ENCODE measurements at places on chromosomes 7 and 10.

GRCh38 chr7:36506820-36507219, 117.2 kb downstream of the ANLN start:
- DNase-seq = no peak

DNA sequence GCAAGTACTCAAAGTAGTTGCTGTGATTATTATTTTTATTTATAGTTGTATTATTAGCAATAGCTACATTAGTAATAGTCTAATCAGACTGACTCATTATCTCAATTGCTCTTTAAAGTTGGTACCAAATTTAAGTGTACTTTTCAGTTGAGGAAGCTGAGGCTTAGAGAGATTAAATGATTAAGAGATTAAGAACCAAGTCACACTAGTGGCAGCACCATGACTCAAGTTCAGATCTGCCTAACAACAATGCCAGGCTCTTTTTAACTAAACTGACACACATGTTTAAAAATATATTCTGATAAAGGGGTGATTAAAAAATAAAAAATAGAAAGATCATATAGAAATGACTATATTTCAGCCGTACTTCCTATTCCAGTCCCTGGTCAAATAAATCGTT, 42.0 kb downstream of the FZD1 start:
- DNase-seq = no peak

DNA sequence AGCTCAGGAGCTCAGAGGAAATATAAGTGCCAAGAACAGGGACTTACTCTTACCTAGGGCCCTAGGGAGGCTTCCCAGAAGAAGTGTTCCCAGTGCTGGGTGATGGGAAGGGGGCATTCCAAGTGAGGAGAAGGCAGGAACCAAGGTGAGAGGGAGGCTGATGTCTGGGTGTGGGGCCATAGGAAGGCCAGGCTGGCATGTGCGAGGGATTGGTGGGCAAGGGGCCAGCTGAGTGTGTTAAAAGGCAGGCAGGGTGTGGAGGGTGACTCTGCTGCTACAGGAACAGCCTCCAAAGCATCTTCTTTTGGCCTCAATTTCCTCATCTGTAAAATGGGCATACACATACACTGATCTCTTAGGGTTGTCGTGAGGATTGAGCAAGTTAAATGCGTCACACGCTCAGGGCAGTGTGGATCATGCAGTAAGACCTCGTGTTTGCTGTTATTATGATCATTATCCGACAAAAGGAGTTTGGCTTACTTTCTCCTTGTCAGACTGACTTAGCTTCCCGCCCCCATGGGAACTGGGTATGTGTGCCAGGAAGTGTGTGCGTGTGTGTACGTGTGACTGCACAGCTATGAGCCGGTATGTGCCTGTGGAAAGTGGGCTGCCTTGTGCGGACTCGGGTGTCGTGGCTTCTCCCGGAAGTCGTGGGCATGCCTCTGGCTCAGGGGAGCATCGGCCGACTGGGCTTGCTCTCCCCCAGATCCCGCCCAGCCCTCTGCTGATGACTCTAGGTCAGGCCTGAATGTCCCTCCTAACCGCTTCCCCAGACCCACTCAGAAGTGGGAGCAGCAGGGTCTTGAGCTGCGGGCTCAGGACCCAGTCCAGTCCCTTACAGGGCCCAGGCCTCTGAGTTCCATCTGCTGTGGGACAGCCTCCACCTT, 59.6 kb downstream of the NEURL1 start:
- no peak for DNase-seq

DNA sequence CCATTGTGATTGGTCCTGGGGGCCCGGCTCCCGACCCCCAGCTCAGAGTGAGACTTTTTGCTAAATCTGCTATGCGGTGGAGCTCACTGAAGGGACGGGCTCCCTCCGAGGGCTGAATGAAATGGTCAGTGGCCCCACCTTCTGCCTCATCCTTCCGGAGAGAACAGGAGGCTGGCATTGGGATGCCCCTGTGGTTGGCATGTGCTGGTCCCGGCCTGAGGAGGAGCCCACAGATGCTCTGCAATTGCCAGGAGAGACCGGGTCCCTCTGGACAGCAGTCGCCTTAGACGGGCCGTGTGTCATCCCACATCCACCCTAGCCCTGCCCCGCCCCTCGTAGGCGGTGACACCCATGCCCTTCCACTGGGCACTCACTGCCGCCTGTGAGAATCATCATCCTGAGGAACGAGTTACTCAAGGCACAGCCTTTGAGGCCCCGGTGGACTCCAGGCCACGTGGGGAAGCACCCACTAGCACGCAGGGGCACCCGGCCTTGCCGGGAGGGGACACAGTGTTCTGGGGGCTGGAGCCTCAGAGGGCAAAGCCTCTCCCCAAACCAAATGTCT, 21.2 kb upstream of the DPYSL4 start:
- DNase-seq = no peak

GRCh38 chr10:71014021-71014805, 125.8 kb upstream of the PCBD1 start:
- DNase-seq = no peak

DNA sequence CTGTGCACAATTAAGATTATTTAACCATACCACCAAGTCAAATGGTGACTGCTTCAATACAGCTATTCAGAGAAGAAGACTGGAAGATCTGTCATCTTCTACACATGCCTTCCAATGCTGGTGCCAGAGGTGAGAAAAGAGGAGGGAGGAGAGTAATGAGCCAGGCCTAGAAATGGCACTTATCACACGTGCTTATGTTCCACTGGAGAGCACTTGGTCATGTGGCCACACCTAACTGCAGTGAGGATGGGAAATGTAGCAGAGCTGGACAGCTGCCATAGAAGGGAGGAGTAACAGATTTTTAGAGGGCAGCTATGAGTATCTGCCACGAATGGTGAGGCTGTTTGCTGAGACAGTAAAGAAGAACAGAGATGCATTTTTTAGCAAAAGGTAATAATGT, 77.1 kb downstream of the MPLKIP start:
- DNase-seq = no peak

DNA sequence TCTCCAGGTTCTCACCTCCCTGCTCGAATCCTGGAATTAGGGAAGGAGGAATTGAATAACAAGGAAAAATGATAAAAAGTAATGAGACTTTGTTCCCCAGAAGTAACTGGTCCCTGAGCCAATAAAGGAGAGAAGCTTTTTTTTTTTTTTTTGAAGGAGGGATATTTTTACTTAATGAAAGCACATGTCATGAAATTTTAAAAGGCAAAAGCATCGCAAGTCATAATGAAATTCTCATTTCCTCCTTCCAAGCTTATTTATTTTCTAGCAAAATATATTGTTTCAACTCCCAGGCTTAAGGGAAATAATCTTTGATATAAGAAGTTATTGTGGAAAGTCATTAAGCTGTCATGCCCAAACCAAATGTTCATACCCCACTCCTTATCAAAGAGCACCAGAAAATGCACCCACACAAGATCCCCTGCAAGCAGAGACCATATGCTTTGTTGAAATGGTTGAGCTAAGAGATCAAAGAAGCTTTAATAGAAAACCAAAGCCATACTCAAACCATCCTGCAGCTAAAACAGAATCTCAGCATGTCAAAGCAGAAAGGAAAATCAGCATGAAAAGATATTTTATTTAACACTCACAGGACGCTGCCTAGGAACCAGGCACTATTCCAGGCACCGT, 16.7 kb upstream of the ABCC2 start:
- DNase-seq = no peak

- no peak for DNase-seq
Observed at GRCh38 chr10:112195224-112195623, 11.7 kb upstream of the GPAM start.

DNA sequence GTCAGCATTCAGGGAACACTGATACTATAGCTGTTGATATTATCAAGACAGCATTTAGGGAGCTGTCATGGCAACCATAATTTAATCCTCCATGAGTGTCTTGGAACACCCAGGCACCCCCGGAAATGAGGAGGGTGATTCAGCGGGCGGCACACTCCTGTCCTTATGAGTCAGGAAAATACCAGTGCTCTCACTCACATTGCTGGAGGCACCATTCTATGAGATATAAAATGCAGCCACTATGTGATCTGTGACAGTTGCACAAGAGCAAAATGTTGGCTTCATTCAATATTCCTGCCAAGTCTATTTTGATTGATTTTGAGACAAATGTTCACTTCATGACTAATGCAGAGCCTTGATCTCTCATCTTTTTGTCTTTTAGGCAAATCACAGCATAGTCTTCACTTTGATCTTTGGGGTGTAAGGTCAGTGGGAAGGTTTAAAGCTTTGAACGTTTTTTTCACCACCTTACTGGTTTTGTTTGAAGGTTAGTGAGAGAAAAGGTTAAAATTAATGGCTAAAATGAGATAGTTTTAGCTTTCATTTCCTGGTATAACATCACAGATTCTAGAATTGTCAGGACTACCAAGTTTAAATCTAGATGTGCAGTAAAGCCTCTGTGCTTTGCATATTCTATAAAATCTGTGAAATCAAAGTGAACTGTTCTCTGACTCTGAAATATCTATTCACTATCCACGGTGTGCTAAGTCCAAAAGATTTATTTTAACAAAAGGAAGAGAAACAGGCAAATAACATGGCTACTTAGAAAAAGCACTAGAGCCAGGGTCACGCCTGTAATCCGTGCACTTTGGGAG, 12.4 kb upstream of the ARHGAP12 start:
- no peak for DNase-seq

- DNase-seq = no peak
Observed at GRCh38 chr7:68256295-68256694, 1259.7 kb downstream of the TYW1 start.

DNA sequence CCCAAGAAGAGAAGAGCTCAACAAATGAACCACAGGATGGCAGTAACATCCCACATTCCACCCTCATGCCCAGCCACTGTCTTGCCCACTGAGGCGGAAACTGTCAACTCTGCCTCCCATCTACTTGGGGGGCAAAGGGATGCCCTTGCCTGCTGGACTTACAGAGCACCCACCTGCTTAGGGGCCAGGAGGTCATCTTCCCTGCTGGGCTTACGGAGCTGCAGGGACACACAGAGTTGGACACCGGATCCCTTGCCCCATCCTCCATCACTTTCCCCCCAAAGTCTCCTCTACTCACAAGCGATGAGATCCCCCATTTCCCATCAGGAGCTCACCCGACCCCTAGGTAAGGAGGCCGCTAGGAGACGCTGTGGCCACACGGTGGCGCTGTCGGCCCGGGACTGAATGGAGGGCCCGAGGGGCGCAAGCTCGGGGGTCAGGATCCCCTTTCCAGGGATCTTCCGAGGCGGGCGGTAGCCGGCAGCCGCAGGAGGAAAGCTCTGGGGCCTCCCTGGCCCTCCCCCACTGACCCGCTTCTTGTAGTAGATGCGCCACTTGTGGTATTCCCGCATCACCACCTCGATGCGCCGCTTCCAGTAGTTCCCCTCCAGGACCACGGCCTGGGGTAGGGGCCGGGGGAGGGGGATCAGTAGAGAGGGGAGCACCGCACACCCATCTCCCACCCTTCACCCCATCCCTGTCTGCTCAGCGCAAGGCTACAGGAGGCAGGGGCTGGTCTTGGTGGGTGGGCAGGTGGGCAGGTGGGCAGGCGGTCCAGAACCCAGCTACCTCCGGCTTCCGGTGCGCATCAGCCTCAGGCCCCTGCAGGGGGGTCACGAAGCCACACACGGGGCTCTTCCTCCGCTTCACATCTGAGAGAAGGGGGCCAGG, 17.3 kb downstream of the MLXIPL start:
- peak; percentile 51 for DNase-seq

DNA sequence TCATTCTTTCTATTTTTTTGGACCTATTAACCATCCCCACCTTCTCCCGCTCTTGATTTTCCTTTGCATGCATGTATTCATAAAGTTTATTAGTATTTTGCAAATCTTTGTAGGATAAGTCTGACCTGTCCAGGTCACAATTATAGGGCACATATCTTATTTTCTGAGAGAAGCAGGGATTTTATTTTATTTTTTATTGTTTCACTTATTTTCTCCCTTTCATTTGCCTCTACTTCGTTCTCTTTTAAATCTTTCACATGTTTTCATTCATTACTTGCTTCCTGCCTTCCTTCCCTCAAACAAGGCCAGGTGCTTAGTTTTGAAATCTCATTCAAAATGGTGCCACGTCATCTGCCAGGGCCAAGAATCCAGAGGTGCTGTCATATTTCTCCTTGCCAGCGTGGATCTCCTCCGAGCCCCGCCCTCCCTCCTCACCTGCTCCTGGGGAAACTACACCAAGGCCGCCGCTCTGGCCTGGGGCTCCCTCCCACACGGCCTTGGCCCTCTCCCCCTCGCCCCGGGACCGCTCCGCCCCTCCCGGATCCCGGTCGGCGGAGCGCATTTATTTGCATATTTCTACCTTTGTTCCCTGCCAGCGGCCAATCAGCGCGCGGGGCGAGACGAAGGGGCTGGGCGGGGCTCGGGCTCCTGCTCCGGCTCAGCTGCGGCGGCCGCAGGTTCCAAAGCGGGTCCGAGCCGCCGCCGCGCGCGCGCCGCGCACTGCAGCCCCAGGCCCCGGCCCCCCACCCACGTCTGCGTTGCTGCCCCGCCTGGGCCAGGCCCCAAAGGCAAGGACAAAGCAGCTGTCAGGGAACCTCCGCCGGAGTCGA, at the start of gene TSPAN13:
TSS of gene TSPAN13 (plus strand) at position 654 of the 830 bp plus-strand sequence. CDS start 213 bp downstream, outside the sequence.
- DNase-seq = peak; percentile 30

DNA sequence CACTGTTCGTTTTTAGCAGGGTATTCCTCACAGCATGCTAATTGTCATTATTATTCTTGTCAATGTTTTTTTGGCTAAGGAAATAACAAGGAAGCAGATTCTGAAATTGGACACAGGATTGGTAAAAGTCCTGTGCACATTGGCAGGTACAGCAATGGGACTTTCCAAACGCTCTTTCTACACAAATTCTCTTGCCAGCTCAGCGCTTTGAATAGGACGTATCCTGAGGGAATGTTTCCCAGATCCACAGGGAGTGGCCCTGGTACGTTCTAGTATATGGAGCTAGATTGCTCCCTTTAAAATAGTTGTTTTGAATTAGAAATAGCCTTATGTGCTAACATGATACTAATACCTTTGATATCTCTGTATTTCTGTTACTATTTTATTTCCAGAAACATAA, 82.8 kb upstream of the GRB10 start:
- no peak for DNase-seq

- no peak for DNase-seq
Observed at GRCh38 chr7:115782696-115783490, 247.7 kb downstream of the TFEC start.

DNA sequence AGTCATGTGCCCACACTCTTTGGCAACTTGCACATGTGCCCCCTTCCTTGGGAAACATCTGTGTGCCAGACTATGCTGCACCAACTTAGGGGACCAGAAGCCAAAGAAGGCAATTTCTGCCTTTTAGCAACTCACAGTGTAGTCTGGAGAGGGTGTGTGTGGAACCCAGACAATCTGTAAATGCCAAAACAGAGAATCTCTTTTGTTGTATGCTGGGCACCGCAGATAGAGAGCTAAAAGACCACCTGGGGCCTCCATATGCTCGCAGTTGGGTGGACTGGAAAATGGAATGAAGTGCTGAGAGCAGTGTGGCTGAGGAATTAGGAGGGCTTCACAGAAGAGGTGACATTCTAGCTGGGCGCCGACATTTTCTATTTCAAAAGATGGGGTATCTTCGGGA, 26.4 kb downstream of the UBTD1 start:
- no peak for DNase-seq

DNA sequence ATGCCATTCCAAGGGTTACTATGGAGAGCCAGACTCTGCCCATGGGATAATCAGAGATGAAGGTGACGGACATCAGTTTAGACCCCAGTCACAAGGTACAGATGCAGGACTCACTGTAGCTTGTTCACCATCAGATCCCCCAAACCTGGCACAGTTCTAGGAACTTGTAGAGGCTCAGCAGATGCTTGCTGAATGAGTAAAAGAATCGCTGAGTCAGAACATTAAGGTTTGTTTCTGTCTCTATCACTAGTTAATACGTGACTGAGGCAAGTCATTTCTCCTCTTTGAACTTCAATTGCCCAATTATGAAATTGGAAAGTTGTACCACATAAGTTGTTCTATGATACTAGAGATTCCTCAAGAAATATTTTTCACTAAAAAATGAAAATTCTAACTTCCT, 65.1 kb downstream of the PPP1R3C start:
- no peak for DNase-seq
